Keratinocyte (primary cell): ENCODE measurements at places on chromosomes 2 and 18. TPM values are rescaled to one million over a fixed set of nuclear protein-coding genes. Genes with fewer than 3 reads are reported as not detected.

Gene ZCCHC2
- polyA plus RNA-seq = 12.9 to 15.3 TPM (median 14.1 TPM) in 3 replicates

Gene OBSL1
- 9.3 to 14.8 TPM (median 12.7 TPM) in 3 replicates for polyA plus RNA-seq

Gene CLEC4F
- not detected in 3 replicates for polyA plus RNA-seq

Gene RGPD3
- polyA plus RNA-seq = 0.06 to 0.09 TPM (median 0.06 TPM) in 3 replicates

Gene FKBP7
- polyA plus RNA-seq = 1.2 to 2.4 TPM (median 1.9 TPM) in 3 replicates

Gene GREB1L
- 2.8 to 5.5 TPM (median 5.1 TPM) in 3 replicates for polyA plus RNA-seq

Gene PSMA8
- polyA plus RNA-seq = not detected in 3 replicates

Gene FAM110C
- 25.1 to 38.0 TPM (median 26.3 TPM) in 3 replicates for polyA plus RNA-seq

Gene COL5A2
- polyA plus RNA-seq = 6.5 to 16.6 TPM (median 7.2 TPM) in 3 replicates

Gene HOXD10
- not detected in 3 replicates for polyA plus RNA-seq

Gene NEU2
- not detected in 3 replicates for polyA plus RNA-seq

Gene ZNF638
- 44.3 to 66.5 TPM (median 53.0 TPM) in 3 replicates for polyA plus RNA-seq

Gene G6PC2
- polyA plus RNA-seq = not detected in 3 replicates

Gene IL36G
- 8.0 to 62.8 TPM (median 20.2 TPM) in 3 replicates for polyA plus RNA-seq

Gene TWIST2
- 5.5 to 6.2 TPM (median 6.0 TPM) in 3 replicates for polyA plus RNA-seq

Gene FAM228A
- not detected in 3 replicates for polyA plus RNA-seq

Gene SERPINB4
- 0.52 to 4.7 TPM (median 2.4 TPM) in 3 replicates for polyA plus RNA-seq

Gene LCT
- 0.01 TPM in 1 of 3 replicates, not detected in the others for polyA plus RNA-seq

Gene SIX3
- not detected in 3 replicates for polyA plus RNA-seq

Gene DHRS9
- 1.9 to 5.0 TPM (median 3.3 TPM) in 3 replicates for polyA plus RNA-seq

Gene CYRIA
- polyA plus RNA-seq = 0.69 to 1.4 TPM (median 0.79 TPM) in 3 replicates

Gene RAB11FIP5
- 39.7 to 41.2 TPM (median 40.1 TPM) in 3 replicates for polyA plus RNA-seq

Gene CGREF1
- 1.1 to 1.4 TPM (median 1.3 TPM) in 3 replicates for polyA plus RNA-seq

Gene AFF3
- polyA plus RNA-seq = not detected in 3 replicates

Gene ARHGAP15
- polyA plus RNA-seq = 0.21 TPM in 1 of 3 replicates, not detected in the others
